ENCODE measurements at places on chromosomes 4 and X. TPM values are rescaled to one million over a fixed set of nuclear protein-coding genes. Genes with fewer than 3 reads are reported as not detected.

NPFFR2 gene
- total RNA-seq = 0.06 TPM

OTC gene
- total RNA-seq = 0.69 TPM

DUSP9 gene
- 0.13 TPM for total RNA-seq

TRIM61 gene
- total RNA-seq = not detected

All from bladder microvascular endothelial cell (primary cell).